ENCODE measurements at places on chromosomes 12 and 14.

GRCh38 chr12:159156-159782 is 54.7 kb downstream of the SLC6A12 start:
- DNase-seq: no peak

GRCh38 chr14:89767861-89768268 is 186.7 kb downstream of the EFCAB11 start:
- DNase-seq: peak; percentile 51

GRCh38 chr14:78904094-78904493 is 733.9 kb downstream of the NRXN3 start:
- DNase-seq: no peak

DNA sequence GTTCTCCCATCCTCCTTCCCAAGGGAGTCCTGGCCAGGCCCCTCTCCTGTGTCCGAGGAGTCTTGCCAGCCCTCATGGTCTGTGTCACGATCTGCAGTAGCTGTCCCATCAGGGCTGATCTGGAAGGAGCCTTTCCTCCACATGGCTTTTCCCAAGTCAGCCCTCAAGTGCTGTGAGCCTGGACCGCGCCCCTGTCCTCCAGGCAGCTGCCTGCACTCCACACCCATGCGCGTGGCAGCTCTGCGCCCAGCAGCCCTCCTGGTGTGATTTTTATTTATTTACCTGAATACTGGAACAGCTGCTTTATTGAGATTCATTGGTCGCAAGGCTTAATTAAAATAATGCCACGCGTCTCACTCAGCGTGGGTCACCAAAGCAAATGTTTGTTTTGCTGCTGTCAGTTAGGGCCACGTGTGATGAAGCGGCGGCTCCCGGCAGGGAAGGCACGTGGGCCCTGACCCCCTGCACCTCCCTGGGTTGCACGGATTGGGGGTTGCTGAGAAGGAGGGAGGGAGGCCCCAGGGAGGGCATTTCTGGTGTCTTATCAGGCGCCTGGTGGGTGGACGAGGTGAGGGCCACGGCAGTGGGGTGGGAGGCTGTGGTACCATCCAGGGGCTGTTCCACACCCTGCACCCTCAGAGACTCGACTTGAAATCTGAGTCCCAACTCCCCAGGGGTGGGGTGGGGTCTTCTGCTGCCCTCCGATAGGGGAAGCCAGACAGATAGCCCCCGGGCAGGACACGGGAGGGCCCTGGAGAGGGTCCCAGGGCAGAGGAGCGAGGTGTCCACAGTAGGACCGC is 206.3 kb upstream of the C14orf180 start:
- DNase-seq: no peak

DNA sequence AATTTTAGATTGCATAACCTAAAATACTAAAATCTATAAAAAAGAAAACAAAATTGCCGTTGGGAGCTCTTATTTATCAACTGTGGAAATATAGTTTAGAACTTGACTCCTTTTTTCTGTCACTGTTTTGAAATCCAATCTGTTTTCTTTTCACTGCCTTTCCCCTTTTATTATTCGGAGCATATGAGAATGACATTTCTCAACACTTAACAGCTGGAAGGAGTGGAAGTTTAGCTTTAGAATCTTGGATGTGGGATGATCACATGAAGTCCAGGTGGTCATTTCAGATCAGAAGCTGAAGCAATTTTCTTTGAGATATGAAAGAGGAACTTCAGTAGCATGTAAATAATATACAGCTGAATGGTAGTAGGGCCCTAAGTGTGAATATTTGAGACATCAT is 16.7 kb downstream of the TRHDE start:
- no peak for DNase-seq

DNA sequence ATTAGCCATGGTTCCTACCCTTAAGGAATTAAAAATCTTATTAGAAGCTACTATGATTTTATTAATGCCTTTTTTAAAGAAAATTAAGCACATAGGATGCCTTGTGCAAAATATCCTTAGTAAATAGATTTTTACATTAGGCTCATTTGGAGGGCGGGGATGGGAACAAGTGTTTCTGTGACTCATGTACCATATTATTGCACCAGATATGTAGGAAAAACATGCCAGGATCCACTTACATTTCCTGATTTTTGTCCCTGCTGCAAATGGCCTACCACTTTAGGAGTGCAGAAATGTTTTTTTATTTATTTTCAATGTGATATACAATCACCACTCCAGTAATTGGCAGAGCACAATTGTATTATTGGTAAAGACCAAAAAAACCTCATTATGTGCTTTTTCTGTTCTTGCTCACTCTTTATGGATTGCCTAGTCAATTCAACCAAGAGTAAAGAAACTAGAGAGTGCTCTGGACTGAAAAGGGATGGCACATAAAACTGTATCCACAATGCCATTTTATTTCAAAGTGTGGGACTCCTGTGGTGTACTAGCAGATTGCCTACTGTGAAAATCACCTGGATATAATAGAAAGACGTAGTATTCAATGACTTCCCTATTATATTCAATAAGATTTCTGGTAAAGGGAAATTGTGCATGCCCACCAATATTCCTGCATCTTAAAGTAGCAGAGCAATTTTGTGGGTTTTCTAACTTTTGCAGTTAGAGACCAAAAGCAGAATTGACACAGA is 86.9 kb downstream of the ANO6 start:
- no peak for DNase-seq

DNA sequence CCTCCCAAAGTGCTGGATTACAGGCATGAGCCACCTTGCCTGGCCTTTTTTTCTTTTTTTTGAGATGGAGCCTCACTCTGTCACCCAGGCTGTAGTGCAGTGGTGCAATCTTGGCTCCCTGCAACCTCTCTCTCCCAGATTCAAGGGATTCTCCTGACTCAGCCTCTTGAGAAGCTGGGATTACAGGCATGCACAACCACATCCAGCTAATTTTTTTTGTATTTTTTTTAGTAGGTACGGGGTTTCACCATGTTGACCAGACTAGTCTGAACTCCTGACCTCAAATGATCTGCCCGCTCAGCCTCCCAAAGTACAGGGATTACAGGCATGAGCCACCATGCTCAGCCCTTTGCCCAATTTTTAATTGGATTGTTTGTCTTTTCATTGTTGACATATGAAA is 58.0 kb downstream of the SINHCAF start:
- no peak for DNase-seq

DNA sequence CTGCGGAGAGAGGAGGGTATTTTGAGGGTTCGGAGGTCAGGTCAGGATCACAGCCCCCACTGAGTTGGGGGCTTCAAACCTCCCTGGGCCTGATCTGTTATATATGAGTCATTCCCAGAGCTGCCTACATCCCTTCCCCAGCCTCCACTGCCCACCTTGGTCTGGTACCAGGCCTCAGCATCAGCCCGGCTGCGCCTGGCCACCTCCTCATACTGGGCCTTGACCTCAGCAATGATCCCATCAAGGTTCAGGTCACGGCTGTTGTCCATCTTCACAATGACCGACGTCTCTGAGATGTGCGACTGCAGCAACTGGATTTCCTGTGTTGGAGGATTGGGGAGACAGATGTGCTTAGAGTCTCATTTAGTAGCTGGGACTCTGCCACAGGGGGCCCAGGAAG is 4.2 kb downstream of the KRT84 start:
- DNase-seq: no peak

GRCh38 chr14:77027538-77028383 is 747 bp downstream of the IRF2BPL start:
- peak; percentile 65 for DNase-seq

- DNase-seq: no peak
Observed at GRCh38 chr12:95460105-95460504, 13.8 kb upstream of the METAP2 start.

DNA sequence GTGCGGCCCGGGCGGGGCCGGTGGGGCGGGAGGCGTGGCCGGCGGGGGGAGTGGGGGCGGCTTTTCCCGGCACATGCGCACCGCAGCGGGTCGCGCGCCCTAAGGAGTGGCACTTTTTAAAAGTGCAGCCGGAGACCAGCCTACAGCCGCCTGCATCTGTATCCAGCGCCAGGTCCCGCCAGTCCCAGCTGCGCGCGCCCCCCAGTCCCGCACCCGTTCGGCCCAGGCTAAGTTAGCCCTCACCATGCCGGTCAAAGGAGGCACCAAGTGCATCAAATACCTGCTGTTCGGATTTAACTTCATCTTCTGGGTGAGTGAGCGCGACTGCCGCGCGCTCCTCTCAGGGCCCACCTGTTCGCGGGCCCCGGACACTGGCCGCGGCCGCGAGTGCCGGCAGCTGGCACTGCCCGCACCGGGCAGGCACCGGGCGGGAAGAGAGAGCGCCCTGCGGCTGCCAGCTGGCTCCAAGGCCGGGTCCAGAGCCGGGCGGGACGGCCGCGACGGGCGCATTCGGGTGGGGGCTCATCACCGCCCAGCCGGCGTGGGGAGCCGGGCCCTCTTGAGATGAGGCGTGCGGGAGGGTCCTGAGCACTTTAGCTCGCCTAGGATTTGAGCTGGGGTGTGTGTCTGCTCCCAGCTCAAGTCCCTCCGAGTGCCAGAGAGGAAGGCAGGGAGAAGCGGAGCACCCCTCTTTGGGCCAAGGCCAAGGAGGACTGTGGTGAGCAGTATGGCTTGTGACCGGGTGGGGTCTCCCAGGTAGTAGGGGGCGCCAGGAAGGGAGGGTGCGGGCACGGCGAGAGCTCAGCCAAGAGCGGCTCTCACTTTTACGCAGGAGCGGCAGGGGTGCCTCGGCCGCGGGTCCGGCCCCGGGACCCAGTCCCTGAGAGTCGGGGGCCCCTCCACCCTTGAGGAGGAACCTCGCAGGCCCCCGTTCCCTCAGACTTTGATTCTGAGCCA is at the start of gene CD9:
CD9 (plus strand) TSS at position 145 of the 957 bp plus-strand sequence; CDS start at position 245, 100 bp downstream.
- no peak for DNase-seq

DNA sequence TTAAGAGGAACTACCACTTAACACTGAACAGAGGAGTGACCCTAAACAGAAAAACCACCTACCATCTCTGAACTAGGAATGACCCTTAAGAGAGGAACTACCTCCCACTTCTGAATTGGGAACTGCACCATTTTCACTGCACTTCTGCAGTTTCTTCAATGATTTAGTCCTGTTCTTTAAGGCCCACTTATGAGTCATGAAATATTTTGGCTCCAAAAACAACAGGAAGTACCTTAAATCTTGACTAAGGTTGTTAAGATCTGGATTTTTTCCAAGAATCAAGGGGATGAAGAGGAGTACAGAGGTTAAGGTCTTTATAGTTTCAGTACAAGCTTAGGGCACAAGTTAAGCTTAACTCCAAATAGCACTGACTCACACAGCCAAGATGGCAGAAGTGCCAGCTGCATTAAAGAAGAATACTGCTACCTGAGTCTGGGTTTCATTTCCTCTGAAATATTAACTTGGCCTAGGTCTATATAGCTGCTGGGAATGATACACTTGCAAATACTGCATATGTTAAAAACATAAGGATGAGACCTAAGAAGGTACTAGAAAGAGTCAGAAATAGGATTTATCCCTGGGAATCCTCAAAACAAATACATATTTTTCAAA is 4.2 kb downstream of the NPC2 start:
- no peak for DNase-seq

- no peak for DNase-seq
Observed at GRCh38 chr12:69055280-69055679, 122.3 kb upstream of the CPM start.

GRCh38 chr14:89750281-89750755 is 204.2 kb downstream of the EFCAB11 start:
- DNase-seq: no peak

- no peak for DNase-seq
Observed at GRCh38 chr14:102486513-102487203, 22.9 kb downstream of the ANKRD9 start.

DNA sequence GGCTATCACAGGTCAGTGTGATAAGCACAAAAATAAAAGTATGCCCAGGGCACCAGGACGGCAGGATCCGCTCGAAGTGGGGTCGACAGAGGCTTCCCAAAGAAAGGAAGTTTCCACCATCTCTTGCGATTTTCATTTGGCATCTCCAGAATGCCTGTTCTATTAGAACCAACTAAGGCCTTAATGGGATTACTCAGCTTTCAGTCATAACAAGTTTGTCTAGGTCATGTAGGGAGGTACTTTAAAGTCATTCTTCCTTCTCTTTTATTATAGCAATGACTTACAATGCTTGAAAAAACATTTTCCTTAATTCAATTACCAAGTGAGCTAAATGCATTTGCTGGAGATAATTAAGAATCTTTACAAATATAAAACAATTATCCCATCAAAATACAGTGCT is 83.6 kb upstream of the DIO3 start:
- DNase-seq: no peak

Measured in brain microvascular endothelial cell (primary cell).